ENCODE measurements at places on chromosomes 16 and 17.

DNA sequence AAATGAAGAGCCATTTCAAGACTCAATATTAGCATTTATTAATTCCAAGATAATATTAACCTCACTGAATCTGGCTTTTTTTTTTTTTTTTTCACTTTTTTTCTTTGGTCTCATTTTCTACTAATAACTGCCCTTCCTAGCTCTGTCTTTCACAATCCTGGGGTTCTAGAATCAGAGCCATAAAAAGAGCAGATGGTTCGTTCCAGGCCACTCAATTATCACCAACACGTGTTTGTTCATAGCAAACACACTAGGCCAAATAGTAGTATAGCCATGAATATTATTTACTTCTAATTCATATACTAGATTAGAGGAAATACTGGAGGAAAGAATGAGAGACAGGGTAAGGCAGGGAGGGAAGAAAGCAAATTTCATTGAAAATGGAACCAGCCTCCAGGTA lies 39.8 kb downstream of the TEX2 start:
- DNase-seq = no peak

DNA sequence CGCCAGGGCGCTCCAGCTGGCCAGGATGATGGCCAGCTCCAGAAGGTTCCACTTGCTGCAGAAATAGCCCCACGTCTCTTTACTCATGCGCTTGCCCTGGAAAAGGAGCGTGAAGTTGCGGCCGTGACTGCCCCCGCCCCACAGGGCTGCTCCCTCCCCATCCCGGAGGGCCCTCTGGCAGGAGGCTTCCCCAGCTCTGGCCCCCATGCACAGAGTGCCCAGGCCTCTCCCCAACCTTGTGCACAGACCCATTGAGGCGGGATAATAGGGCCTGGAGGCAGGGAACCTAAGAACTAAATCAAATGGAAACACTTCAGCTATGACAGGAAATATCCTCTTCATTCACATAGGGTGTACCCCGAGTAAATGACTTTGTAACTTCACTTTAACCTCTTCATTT lies 21.2 kb upstream of the GCSH start:
- DNase-seq = no peak

- DNase-seq = no peak
Measured at GRCh38 chr17:51707216-51707615, 446.9 kb downstream of the UTP18 start.

- no peak for DNase-seq
Measured at GRCh38 chr17:79851461-79851817, 12.2 kb upstream of the CBX4 start.

DNA sequence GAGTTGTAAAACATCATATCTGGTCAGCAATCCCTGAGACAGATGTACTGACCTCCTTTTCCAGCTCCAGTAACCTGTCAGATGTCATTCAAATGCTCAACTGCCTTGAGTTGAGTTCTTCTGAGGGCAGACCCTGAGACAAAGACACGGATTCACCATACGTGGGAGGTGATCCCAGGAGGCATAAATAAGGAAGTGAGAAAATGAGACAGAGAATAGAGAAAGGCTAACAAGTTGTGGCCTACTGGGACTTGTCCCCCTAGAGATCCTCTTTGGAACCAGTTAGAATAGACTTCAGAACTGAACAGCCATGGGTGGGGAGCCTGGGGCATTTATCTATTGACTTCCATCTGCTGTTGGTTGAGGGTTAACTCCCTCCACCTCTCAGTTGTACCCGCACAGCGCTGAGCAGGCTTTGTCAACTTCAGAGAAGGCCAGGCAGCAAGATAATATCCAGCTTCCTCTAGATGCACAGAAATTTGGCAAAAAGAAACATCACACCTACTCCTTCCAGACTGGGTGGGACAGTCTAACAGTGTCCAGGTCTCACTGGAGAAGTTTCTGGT lies 123.0 kb upstream of the DYNLRB2 start:
- DNase-seq = no peak

DNA sequence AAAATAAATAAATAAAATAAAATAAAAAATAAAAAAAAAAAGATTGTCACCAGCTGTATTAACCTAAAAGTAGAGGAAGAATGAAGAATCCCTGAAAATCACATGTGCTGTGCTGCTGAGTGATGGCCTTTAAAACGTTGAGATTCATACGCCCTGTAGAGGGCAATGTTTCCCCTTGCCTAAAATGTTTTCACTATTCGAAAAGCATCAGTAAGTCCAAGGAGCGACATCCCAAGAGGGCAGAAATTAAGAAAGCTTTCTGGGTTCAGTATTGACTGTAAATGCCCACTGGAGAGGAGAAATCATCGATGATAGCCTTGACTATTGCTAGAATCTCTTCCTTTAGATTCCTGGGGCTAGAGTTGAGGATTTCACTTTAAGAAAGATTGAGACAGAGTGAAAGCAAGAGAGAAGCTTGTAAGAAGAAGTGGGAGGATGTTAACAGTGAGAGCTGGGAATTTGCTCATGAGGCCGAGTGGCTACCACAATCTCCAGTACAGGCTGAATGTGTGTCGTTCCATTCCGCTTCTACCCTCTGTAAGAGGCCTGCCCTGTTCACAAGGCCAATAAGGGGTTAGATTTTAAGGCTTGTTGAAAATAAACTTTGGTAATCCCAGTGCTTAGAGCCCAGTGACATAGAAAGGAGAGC lies 170.8 kb upstream of the FAM20A start:
- DNase-seq = no peak

- DNase-seq = no peak
Measured at GRCh38 chr17:58995247-58995940, 111.3 kb downstream of the TRIM37 start.

- DNase-seq = no peak
Measured at GRCh38 chr16:30748634-30749445, 615 bp downstream of the PHKG2 start.

DNA sequence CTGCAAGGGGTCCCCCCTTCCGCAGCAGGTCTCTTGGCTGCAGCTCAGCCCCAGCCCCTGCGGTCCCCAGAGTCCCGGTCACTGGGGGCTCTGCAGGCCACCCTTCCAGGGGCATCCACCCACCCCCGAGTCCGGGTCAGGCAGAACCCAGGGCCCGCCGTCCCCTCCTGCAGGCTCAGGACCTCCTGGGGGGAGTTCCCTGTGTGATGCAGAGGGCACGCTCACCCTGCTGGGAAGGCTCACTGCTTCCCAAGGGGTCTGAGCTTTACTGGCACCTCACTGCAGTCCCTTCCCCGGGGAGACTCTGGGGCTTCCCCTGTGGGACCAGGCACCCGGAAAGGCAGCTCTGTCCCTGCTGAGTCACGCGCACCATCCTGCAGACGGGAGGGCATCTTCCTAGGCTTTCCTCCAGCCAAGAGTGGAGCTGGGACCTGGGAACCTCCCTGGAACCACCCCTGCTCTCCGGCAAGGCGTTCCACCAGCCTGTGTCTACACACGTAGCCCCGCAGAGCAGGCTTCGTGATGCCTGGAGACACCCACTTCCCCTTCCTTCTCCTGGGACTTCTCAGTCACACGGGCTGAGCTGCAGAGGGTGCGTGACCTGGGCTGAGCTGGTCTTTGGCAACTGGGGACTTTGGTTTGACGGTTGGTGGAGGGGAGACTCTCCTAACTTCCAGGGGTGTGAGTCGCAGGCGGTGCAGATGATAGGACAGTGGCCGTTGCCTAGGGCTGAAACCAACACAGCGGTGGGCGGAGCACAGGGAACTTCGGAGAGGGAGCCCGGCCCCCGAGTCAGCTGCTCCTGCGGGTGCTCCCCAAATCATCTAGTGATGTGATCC lies 23.4 kb downstream of the SLC25A10 start:
- no peak for DNase-seq

GRCh38 chr16:47033176-47033575 lies 59.7 kb upstream of the DNAJA2 start:
- DNase-seq = no peak

DNA sequence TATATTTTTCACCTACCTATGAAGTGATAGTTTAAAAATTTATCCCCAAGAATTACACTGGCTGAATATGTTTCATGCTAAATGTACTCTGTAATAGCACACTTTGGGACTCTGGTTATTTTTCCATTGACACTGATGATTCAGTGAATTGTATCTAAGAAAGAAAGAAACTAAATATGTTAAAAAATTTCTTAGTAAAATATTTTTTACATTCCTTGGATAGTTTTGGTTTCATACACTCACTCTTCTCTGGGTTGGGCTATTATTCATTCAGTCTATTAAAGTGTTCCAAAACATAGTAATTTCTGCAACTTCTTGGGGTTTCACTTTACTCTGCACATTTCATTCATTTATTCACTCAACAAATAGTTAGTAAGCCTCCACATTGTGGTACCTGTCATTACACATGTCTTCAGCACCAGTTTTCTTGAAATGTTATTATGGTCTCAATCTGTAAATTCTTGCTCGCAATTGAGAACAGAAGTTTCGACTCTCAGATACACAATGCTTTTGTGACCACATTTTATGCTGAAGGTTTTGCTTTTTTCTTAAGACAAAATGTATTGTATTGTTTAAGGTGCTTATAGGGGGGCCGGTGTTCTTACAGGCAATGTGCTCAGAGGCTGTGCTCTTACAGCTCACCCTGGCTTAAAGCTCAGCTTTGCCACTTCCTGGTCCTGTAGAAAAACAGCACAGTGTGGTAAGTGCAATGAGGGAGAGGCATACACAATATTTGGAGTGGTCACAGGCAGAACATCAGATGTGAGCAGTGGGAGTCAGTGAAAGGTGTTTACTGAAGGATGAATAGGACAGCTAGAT lies 17.4 kb downstream of the CNTNAP4 start:
- no peak for DNase-seq

- DNase-seq = no peak
Measured at GRCh38 chr16:25184771-25185170, 32.0 kb upstream of the AQP8 start.

DNA sequence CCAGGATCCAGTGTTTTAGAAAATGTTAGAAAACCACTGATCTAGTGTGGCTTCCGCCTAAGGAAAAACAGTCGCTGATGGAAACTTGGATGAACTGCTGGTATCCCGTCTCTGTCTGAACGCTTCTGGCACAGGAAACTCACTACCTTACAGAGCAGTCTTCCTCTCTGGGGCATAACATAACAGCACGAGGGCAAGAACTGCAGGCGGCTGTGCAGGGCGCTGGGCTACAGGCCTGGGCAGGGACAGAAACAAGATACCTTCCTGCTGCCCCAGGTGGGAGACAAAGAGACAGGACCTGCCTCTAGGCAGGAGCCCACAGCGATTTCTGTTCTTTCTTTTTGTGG lies 10.5 kb downstream of the MXRA7 start:
- DNase-seq = no peak

GRCh38 chr17:44204441-44204882 lies 4.8 kb upstream of the ATXN7L3 start:
- no peak for DNase-seq

- DNase-seq = no peak
Measured at GRCh38 chr17:21425321-21425720, 49.2 kb downstream of the KCNJ12 start.

- DNase-seq = no peak
Measured at GRCh38 chr17:40349477-40349894, 15.1 kb downstream of the GJD3 start.

GRCh38 chr17:50793007-50793406 lies 25.7 kb upstream of the ANKRD40CL start:
- DNase-seq = no peak

GRCh38 chr17:80428796-80429195 lies 13.8 kb downstream of the ENDOV start:
- DNase-seq = no peak

DNA sequence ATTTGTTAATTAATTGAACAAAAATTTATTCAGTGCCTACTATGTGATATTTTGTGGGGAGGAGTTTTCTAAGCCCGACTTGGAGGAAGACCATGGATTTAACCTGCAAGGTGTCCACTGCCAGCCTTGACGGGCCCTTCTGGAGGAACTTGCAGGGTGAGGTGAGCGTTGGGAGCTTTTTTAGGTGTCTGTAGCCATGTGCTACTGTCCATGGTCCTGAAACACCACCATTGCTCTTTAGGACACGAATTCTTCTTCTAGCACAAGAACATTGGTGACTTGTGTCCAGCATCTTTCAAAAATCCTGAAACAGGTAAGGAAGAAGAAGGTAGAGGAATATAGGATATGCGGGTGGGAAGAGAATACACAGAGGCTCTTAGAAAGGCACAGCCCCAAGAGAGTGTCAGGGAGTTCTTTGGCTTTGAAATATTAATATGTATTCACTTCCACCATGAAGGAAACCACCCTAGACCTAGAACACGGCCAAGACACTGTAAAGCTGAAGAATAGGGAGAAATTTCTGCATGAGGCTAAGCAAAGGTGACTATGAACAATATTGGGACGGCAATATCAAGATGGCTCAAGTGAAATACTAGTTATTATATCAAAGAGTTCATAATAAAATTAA lies 27.9 kb upstream of the OR4D1 start:
- no peak for DNase-seq

DNA sequence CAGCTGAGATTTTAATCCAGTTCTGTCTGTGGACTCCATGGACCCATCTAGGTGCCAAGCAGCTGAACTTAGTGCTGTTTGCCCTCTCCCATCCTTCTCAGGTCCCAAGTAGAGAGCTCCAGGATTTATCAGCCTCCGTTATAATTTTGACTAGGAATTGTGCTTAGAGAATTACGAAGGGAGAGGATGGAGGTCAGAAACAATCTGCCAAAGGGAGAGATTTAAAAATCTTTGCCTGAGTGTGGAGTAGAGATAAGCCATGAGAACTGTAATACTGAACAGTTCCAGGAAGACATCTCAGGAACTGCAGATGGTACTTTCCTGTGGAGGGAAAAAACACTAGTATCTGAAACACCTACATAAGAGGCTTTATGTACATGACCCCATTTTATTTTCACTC lies 27.0 kb downstream of the CEP95 start:
- DNase-seq = no peak

DNA sequence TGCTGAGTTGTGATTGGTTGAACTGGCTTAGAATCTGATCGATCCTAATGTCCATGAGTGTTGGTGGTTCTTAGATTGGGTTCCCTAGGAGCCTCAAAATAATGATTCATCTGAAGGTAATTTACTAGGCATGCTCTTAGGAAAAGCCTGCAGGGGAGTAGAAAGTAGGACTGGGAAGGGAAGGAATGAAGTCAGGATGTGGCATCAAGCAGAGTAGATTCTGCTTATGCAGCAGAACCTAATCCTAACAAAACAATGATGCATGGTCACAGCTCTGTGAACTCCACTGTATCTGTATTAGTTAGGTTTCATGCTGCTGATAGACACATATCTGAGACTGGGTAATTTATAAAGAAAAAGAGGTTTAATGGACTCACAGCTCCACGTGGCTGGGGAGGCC lies 132.5 kb downstream of the HS3ST2 start:
- DNase-seq = no peak

DNA sequence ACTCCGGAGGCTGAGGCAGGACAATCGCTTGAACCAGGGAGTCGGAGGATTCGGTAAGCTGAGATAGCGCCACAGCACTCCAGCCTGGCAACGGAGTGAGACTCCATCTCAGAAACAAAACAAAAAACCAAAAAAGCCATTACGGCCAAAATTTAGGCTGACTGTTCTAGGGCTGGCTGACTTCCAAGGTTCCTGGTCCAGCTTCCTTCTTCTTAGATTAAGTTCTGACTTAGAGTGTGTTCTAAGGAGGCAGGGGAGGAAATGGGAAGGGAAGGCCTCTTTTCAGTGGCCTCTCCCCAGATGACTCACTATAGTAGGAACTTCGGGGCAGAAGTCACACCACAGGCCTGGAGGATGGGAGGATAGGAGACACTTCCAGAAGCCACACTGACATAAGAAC lies 27.7 kb upstream of the CLEC18B start:
- peak; percentile 44 for DNase-seq

- DNase-seq = no peak
Measured at GRCh38 chr16:6557353-6558023, 775.2 kb upstream of the RBFOX1 start.
